ENCODE measurements at places on chromosomes 4 and X. TPM values are rescaled to one million over a fixed set of nuclear protein-coding genes. Genes with fewer than 3 reads are reported as not detected.

- no peaks in the 10 kb centered on the region for H3K27me3 ChIP-seq
- no peak for DNase-seq
- H3K4me3 ChIP-seq, result no peak overlapping the region
- no peak overlapping the region for H3K27ac ChIP-seq
- no peaks in the 10 kb centered on the region for H3K36me3 ChIP-seq
Observed at GRCh38 chr4:67161311-67161710, 384.0 kb downstream of the CENPC start.

DNA sequence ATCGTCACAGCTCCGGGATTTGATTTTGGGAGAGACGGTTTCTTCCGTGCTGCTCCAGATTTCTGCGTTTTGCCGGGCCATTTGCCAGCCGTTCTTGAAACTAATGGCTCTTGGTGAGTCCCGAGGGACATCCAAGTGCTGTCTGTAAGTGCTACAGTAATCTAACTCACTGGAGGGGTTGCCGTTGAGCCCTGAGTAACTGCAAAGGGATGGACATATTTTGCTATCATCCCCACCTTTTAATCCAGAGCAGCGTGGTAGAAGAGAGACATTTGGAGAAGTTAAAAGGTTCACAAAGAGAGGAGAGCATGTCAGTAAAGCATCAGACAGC, 88.9 kb upstream of the PDLIM3 start:
- H3K27me3 ChIP-seq, result no peaks in the 10 kb centered on the region
- H3K4me1 ChIP-seq, result no peaks in the 10 kb centered on the region
- H3K36me3 ChIP-seq, result peaks cover 3% of the 10 kb centered on the region

DNA sequence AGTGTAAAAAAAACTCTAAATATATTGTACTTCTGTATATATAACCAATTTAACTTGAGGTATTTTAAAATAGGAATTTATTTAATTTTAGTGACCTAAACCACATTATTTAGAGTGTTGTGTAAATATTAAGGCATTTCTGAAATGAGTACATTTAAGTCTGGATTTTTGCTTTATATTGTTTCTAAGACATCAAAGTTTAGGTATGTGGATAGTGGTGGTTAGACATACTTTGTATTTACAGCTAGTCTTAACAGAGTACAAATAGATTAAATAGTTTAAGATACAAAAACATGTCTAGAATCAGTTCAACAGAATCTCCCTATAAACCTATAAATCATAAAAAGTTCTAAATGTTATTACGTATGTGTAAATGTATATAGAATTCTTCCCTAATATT, 588.5 kb downstream of the TRIML1 start:
- H3K36me3 ChIP-seq, result no peaks in the 10 kb centered on the region
- H3K27me3 ChIP-seq, result no peaks in the 10 kb centered on the region
- no peaks in the 10 kb centered on the region for H3K4me1 ChIP-seq
- no peak overlapping the region for H3K27ac ChIP-seq

GRCh38 chr4:89305028-89305427, 2.6 kb downstream of the GPRIN3 start:
- DNase-seq, result no peak
- H3K36me3 ChIP-seq, result no peaks in the 10 kb centered on the region
- no peaks in the 10 kb centered on the region for H3K4me1 ChIP-seq
- H3K27me3 ChIP-seq, result no peaks in the 10 kb centered on the region
- no peak overlapping the region for H3K4me3 ChIP-seq

GRCh38 chr4:56271131-56271530, 116.2 kb downstream of the AASDH start:
- no peaks in the 10 kb centered on the region for H3K36me3 ChIP-seq
- no peaks in the 10 kb centered on the region for H3K27me3 ChIP-seq
- H3K4me1 ChIP-seq, result no peaks in the 10 kb centered on the region
- no peak for DNase-seq

- no peak for DNase-seq
- H3K36me3 ChIP-seq, result no peaks in the 10 kb centered on the region
- no peak overlapping the region for H3K4me3 ChIP-seq
- H3K4me1 ChIP-seq, result no peaks in the 10 kb centered on the region
Observed at GRCh38 chr4:34636623-34637022, 1607.7 kb downstream of the ARAP2 start.

GRCh38 chrX:15343075-15343476, 7.8 kb upstream of the PIGA start:
- H3K36me3 ChIP-seq, result no peaks in the 10 kb centered on the region
- peaks cover 3% of the 10 kb centered on the region for H3K27me3 ChIP-seq
- no peaks in the 10 kb centered on the region for H3K4me1 ChIP-seq
- H3K27ac ChIP-seq, result no peak overlapping the region
- no peak overlapping the region for H3K4me3 ChIP-seq
- DNase-seq, result no peak

- no peak overlapping the region for H3K27ac ChIP-seq
- H3K4me3 ChIP-seq, result no peak overlapping the region
- no peaks in the 10 kb centered on the region for H3K4me1 ChIP-seq
- H3K27me3 ChIP-seq, result no peaks in the 10 kb centered on the region
- no peak for DNase-seq
Observed at GRCh38 chrX:26597981-26598380, 382.0 kb downstream of the MAGEB5 start.

DNA sequence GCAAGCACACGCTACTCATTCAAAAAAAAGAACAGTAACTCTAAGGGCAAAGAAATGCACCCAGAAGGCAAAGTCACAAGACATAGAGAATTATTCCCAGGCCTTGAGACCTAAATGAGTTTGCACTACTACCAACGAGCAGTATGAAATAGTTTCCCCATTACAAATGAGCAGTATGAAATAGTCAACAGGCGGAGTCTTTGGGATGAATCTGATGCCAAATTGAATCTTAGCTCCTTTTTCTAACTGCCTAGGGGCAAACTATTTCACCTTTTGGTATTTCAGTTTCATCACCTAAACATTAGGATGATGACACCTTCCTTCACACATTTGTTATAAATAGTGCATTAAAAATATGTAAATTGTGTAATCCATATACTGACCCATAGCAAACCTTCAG, 213.0 kb upstream of the FAT4 start:
- no peak overlapping the region for H3K4me3 ChIP-seq
- H3K27ac ChIP-seq, result no peak overlapping the region
- H3K36me3 ChIP-seq, result no peaks in the 10 kb centered on the region
- no peaks in the 10 kb centered on the region for H3K27me3 ChIP-seq
- no peak for DNase-seq

DNA sequence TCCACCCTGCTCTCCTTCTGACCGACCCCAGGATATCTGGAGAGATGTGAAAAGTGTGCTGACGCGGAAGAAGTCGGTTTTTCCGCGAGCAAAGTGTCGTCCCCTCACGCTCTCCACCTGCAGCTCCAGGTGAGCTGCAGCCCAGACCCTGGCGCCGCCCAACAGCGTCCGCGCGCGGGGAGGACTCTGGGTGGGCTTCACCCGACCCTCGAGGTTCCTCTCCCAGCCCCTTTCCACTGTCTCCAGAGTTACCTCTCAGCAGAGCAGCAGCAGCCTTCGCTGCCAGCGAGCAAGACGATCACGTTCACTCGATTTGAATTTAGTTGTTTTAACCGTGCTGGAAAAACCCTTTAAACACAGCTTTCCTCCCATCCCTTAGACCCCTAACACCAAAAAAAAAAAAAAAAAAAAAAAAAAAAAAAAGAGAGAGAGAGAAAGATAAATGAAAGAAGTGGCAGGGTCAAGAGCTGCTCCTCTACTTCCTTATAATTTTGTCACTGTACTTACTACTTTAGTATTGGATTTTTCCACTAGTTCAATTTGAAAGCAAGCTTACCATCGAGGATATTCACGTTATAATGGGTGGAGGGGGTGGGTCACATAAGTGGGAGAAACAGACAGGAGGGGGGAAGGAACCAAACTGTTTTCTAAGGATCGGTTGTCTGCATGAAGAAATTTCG, 758 bp upstream of the NR3C2 start:
- H3K4me3 ChIP-seq, result peak overlapping the region; percentile 87
- H3K27ac ChIP-seq, result no peak overlapping the region
- H3K27me3 ChIP-seq, result peaks cover 43% of the 10 kb centered on the region
- no peak for DNase-seq
- H3K4me1 ChIP-seq, result peaks cover 21% of the 10 kb centered on the region

- H3K36me3 ChIP-seq, result no peaks in the 10 kb centered on the region
- peak overlapping the region; percentile 84 for H3K27ac ChIP-seq
- no peak overlapping the region for H3K4me3 ChIP-seq
- peaks cover 29% of the 10 kb centered on the region for H3K4me1 ChIP-seq
- no peaks in the 10 kb centered on the region for H3K27me3 ChIP-seq
Observed at GRCh38 chr4:147493307-147493706, 12.4 kb downstream of the EDNRA start.

- no peaks in the 10 kb centered on the region for H3K27me3 ChIP-seq
- no peak overlapping the region for H3K27ac ChIP-seq
- H3K36me3 ChIP-seq, result no peaks in the 10 kb centered on the region
- H3K4me1 ChIP-seq, result no peaks in the 10 kb centered on the region
Observed at GRCh38 chr4:185437809-185438208, 12.0 kb upstream of the UFSP2 start.

- no peak overlapping the region for H3K4me3 ChIP-seq
- no peaks in the 10 kb centered on the region for H3K27me3 ChIP-seq
- peaks cover 16% of the 10 kb centered on the region for H3K4me1 ChIP-seq
- DNase-seq, result peak; percentile 61
Observed at GRCh38 chr4:186728631-186729271, 5.1 kb upstream of the FAT1 start.

GRCh38 chr4:71857713-71858451, 74.0 kb upstream of the GC start:
- H3K36me3 ChIP-seq, result no peaks in the 10 kb centered on the region
- no peak for DNase-seq
- no peaks in the 10 kb centered on the region for H3K27me3 ChIP-seq
- H3K4me3 ChIP-seq, result no peak overlapping the region
- H3K4me1 ChIP-seq, result no peaks in the 10 kb centered on the region

DNA sequence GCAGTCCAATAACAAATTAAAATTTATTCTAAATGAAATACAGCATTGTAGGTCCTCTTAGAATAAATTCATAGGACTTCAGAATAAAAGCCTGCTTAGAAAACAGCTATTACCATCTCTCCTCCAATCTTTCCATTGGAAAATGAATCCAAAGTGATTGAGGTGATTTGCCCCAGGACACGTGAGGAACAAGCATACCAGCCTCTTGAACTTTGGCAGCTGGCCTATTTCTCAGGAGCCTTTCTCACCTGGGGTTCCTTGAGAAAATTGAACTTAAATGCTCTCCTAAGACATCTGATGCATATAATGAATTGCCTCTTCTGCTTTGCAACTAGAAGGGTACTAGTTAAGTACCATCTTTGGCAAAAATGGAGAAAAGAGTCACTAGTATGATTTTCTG, 13.5 kb downstream of the ARHGAP24 start:
- H3K27ac ChIP-seq, result no peak overlapping the region
- H3K4me1 ChIP-seq, result no peaks in the 10 kb centered on the region
- no peak overlapping the region for H3K4me3 ChIP-seq
- no peaks in the 10 kb centered on the region for H3K36me3 ChIP-seq
- no peaks in the 10 kb centered on the region for H3K27me3 ChIP-seq

DNA sequence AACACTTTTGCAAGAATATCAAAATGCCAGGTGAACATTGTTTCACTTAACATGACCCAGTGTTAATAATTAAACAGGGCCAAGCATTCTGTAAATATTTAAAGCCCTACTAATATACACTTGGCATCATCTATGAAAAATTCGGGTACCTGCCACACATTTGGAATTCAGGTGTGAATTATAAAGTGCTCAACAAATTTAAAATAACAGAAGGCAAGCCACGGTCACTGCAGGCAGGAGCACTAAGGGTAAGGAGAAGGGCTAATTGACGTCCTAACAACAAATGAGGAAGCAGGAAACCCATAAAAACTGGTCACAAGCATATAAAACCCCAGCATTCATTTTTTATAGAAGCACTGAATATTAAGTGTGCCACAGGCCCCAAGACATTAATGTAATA, 43.8 kb upstream of the CPEB2 start:
- no peaks in the 10 kb centered on the region for H3K27me3 ChIP-seq
- H3K4me3 ChIP-seq, result no peak overlapping the region
- H3K27ac ChIP-seq, result no peak overlapping the region
- H3K36me3 ChIP-seq, result no peaks in the 10 kb centered on the region

DNA sequence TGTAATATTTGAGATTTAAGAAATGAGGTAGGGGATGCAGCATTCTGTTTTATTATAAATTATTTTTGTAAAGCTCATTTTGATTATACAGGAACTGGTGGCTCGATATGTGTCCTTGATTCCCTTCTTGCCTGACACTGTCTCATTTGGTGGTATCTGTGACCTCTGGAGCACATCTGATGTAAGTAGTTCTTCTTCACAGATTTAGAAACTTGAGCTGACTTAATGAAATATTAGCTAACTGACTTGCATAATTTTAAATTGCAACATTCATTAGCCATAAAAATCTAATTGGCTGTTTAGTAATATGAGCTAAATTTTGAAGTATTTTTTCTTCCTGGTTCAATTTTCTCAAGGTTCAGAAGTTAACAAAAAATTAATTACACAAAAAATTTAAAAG, 69.1 kb downstream of the FBXL5 start:
- H3K4me3 ChIP-seq, result no peak overlapping the region
- no peak overlapping the region for H3K27ac ChIP-seq
- no peaks in the 10 kb centered on the region for H3K4me1 ChIP-seq
- H3K36me3 ChIP-seq, result no peaks in the 10 kb centered on the region
- DNase-seq, result no peak

DNA sequence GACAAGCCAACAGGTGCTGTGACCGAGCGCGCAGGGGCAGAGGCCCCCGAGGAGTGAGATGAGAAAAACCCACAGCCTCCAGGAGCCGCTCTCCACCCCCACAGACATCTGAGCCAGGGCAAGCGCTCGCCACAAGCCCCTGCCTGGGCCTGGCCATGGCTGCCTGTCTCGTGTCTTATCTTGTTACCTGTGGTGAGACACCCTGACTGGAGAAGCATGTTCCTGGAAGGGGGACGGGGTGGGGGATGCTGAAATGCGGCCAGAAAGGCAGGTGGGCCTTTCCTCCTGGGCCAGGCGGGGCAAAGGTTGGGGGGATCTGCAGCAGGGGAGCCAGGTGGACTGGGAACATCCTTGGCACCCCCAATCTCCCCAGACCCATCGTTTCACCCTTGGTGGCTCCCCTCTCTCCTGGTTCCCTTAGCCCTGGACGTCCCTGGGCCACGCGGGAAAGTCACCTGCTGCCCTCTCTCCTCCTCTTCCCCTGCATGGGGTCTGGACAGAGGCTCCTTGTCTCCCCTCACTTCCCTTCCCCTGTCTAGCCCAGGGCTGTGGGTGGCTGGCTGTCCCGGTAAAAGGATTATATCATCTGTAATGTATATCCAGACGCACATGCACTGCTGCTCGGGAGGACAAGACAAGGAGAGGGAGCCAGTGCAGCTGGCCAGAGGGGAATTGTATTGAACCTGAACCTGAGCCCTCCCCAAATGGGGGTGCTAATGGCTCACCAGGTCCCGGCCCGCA, 8.4 kb upstream of the DUSP9 start:
- no peaks in the 10 kb centered on the region for H3K36me3 ChIP-seq
- peaks cover 3% of the 10 kb centered on the region for H3K4me1 ChIP-seq
- DNase-seq, result no peak
- H3K27me3 ChIP-seq, result peaks cover 11% of the 10 kb centered on the region

GRCh38 chr4:89492581-89493071, 185.0 kb upstream of the GPRIN3 start:
- H3K4me3 ChIP-seq, result peak overlapping the region; percentile 49
- peak overlapping the region; percentile 48 for H3K27ac ChIP-seq
- no peaks in the 10 kb centered on the region for H3K27me3 ChIP-seq
- peaks cover 9% of the 10 kb centered on the region for H3K4me1 ChIP-seq
- H3K36me3 ChIP-seq, result no peaks in the 10 kb centered on the region

Gene STATH
- total RNA-seq, result not detected

Gene FATE1
- not detected for total RNA-seq

Gene UCP1
- total RNA-seq, result 0.46 TPM

Gene ELF4
- 30.5 TPM for total RNA-seq

Gene CORIN
- total RNA-seq, result 0.20 TPM

Gene TMPRSS11F
- total RNA-seq, result not detected

Gene POU4F2
- total RNA-seq, result not detected

Gene TLR10
- not detected for total RNA-seq

Gene CXCL6
- 18.5 TPM for total RNA-seq

Gene MAGEC2
- total RNA-seq, result not detected

Gene CPZ
- 6.3 TPM for total RNA-seq

Gene USP51
- 2.2 TPM for total RNA-seq

Gene HTRA3
- total RNA-seq, result 35.2 TPM

Gene TCP11X2
- not detected for total RNA-seq
